ENCODE measurements at places on chromosomes 5 and 9.
A peak's percentile ranks its signal among the peaks of the same experiment; 100 is the strongest.

DNA sequence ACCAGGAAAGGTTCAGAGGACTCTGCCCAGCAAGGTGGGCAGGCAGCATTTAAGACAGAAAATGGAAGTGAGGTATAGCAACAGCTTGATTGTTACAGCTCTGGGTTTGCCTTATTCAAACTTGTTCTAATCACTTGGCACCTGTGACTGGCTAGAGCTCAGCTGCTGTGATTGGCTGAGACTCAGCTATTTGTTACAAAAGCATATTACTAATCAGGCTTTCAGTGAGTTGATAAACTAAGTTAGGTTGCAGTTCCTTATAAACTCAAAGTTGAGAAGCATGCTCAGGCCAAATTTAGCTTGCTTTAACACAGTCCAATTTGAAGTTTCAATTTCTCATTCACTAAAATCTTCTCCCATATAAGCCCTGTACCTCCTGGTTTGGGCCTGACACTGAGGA is 56.3 kb downstream of the GDA start:
- DNase-seq = no peak

DNA sequence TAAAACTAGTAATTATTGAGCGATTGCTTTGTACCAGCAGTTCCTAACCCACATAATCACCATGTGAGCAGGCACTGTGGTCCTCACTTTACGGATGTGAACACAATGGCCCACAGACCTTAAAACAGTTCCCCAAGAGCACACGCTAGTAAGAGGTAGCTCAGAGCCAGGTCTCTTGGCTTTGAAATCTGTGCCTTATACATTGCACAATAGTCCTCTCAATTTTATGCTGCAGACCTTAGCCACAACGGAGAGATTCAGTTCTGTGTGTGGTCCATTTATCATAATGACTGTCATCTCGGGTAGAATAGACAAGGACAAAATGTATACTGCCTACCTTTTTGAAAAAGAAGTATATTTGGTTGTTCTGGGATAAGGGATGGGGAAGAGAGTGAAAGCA is 289.0 kb upstream of the ANKRD55 start:
- DNase-seq = no peak

DNA sequence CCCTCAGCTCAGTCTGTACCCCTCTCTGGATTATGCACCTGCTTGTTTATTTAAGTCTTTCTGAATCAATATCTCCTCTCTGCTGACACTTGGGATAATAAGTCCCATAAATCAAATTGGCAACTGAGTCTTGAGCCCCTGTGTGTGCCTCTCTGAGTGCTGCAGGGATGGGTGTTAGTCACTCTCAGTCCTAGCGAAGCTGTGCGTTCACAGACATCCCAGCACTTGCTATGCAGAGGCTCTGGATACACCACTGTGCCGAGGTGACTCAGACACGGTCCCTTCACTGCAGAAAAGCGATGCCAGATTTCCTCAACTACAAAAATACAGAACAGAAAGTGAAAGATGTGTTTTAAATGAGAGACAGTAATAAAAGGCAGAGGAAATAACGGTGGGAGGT is 4.1 kb upstream of the KCNMB1 start:
- DNase-seq = peak; percentile 3

DNA sequence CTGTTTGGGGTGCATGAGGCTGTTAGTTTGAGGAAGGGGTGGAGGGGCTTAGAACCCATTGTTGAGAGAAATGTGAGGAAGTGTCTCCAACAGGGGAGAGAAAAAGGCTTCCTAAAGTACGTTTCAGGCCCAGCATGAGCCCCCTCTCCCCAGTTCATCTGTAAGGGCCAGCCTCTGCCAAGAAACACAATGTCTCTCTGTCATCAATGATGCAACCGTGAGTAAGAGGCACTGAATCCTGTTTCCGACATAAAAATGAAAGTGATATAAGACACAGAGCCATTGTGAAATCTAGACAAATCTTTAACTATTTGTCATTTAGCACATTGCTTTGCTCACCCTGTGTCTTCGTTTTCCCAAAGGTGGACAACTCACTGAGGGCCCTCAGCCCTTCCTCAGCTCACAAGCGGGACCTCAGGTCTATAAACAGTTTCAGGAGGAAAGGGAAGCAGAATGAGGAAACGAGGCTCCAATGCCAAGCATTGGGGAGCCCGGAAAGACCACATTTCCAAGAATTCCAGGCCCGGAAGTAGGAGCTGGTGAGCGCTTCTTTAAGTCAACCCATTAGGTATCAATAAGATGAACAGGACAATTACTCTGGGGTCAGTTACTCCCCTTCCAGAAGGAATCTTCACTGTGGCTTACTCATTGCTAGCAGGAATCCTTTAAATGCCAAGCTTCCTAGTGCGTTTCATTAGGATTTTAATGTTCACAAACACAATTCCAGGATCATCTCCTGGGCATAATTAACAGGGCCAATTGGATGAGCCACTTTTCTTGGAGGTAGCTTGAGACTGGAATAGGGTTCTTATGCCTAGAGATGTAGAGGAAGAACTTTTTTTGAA is 59.0 kb upstream of the KLF4 start:
- no peak for DNase-seq

- DNase-seq = no peak
Measured at GRCh38 chr9:128169492-128169891, 9.4 kb downstream of the BBLN start.

Measured in stimulated activated CD8-positive, alpha-beta memory T cell treated with anti-CD3 and anti-CD28 coated beads, Interleukin-12 subunit alpha, Interleukin-12 subunit beta, amount 100 ng/mL, for 4 hours (primary cell).